ENCODE measurements at places on chromosomes 5 and 9.

DNA sequence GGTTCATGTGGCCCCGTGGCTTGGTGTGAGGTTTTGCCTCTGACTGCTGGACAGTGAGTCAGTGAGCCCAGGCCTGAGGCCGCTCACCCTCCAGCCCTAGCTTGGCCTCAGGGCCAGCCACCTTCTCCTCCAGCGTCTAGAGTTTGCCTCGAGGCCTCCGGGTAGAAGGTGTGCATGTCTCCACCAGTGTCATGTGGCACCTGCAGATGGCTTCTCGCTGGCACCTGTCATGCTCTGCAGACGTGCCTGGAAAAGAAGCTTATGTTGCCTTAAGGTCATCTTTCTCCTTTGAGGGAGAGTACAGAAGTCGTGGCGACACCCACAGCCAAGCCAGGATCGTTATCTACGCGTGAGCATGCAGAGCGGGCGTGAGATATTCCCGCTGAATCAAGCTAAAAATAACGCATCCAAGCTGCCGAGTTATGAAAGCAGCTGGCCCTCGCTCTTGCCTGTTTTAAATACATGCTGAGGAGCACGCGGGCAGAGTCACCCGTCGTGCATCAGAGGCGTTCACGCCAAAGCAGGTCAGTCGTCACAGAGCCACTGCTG is 79.7 kb upstream of the FCN2 start:
- no peak for DNase-seq

- no peak for DNase-seq
These were observed 97.1 kb downstream of the SLC44A1 start for GRCh38 chr9:105341434-105342146.

DNA sequence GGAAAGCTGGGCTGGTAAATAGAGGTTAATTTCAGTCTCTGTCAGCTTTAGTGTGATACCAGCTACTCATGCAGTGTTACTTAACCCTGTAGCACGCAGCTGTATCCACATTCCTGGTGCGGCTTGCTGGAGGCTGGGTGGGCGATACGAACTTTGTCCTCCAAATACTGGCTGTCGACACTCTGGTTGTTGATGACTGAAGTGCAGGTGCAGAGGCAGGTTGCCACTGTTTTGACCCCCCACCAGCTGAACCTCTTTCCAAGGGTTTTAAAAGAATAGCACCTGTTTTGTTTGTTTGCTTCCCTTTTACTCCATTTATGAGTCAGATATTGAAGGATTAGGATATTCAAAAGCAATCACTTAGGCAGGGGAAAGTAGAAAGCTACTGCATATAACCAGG is 4.4 kb upstream of the RABGAP1 start:
- no peak for DNase-seq

DNA sequence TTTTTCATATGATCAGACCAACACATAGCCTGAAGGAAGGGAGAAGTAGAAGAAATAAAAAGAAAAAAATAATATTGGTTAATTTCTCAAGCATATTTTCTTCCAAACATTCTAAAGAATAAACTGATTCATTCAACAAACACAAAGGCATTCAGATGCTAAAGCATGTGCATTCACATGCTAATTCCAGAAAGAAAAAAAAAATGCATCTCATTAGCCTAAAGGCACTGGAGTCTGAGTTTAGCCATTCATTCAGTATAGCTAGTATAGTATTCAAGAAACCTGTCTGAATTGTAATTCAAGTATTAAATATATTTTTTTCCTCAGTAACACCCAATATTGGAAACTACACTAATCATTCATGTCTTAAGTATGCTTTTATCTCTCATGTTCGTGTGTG is 61.0 kb upstream of the FER start:
- no peak for DNase-seq

All from NCI-H526 treated with DMSO at 0.1 percent for 48 hours (cell line).